ENCODE measurements at places on chromosomes 13 and 19. TPM values are rescaled to one million over a fixed set of nuclear protein-coding genes. Genes with fewer than 3 reads are reported as not detected.

POMP gene
- 172 TPM for total RNA-seq

TSHZ3 gene
- 9.9 TPM for total RNA-seq

CLEC17A gene
- not detected for total RNA-seq

PROSER3 gene
- 8.4 TPM for total RNA-seq

COX6B2 gene
- not detected for total RNA-seq

ZDHHC20 gene
- total RNA-seq = 138 TPM

FLT3LG gene
- 8.0 TPM for total RNA-seq

ZNF208 gene
- 0.98 TPM for total RNA-seq

SYT5 gene
- 0.10 TPM for total RNA-seq

ZNF527 gene
- 3.4 TPM for total RNA-seq

AMER2 gene
- not detected for total RNA-seq

INSL3 gene
- not detected for total RNA-seq

ZNF615 gene
- 16.6 TPM for total RNA-seq

FFAR2 gene
- total RNA-seq = not detected

SLC17A7 gene
- total RNA-seq = 0.84 TPM

DNA sequence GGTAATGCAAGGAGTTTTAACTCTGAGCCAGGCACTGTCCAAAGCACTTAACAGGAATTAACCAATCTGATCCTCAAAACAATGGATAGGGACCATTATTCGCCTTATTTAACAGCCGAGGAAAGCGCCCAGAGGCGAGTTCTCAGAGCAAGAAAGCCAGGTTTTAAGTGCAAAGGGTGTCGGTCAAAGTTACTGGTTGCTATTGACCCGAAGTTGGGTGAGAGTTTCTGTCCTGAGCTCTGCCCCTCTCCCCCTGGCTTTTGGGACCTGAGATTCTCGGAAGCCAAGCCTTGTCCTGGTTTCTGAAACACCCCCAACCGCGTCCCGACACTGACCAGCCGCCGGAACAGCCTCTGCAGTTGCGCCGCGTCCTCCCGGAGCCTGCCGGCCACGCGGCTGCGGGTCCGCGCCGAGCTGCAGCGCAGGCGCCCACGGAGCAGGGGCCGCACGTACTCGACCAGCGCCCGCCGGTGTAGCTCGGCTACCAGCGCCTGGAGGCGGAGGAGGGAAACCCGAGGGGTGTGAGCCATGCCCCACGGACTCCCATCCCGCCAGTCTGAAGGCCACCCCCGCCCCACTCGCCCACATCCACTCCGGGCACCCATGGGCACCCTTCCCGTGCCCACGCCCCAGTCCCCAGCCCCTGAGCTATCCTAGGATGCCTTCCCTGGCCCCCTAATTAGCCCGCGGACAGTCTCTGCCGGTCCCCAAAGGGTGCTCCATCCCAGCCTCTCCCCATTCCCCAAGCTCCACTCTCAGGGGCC is 27.8 kb downstream of the EXOC3L2 start:
- DNase-seq = no peak

- DNase-seq = no peak
These were observed 848 bp upstream of the NECTIN2 start for GRCh38 chr19:44845286-44845611.

GRCh38 chr13:49580980-49581680 is 4.2 kb downstream of the RCBTB1 start:
- DNase-seq = no peak

GRCh38 chr13:82298106-82298505 is 1584.2 kb downstream of the SLITRK1 start:
- DNase-seq = no peak

DNA sequence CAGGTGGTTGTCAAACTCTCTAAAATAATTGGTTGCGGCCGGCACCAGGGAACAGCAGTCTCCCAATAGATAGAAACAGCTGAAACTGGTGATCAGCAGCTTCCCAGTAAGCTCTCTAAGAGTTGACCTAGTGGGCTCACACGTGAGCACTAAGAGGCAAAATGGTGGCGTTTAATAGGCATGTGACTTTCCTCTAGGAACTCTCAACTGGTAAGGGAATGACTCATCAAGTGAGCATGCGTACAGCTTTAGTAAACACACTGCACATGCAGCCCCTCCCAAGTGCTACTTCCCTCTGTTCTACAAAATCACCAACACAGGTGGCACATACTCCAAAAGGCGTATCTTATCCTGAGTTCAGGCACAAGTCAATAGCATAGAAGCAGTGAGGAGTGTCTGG is 41.7 kb downstream of the TNFSF11 start:
- peak; percentile 52 for DNase-seq

- DNase-seq = no peak
These were observed 53.2 kb upstream of the LSM14A start for GRCh38 chr19:34118879-34119748.

DNA sequence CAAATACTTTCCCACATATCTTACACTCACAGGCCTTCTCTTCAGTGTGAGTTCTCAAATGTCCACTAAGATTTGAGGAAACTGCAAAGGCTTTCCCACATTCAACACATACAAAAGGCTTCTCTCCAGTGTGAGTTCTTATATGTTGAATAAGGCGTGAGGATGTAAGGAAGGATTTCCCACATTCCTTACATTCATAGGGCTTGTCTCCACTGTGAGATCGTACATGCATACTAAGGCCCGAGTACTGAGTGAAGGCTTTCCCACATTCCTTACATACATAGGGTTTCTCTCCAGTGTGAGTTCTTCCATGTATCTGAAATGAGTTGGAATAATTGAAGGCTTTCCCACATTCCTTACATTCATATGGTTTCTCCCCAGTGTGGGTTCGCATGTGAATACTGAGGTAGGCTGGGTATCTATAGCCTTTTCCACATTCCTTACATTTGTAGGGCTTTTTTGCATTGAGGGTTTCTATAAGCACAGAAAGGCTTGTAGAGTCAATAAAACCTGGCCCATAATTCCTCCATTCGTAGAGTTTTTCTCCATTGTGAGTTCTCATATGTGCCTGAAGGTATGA is 9.6 kb downstream of the ZNF426 start:
- peak; percentile 31 for DNase-seq

DNA sequence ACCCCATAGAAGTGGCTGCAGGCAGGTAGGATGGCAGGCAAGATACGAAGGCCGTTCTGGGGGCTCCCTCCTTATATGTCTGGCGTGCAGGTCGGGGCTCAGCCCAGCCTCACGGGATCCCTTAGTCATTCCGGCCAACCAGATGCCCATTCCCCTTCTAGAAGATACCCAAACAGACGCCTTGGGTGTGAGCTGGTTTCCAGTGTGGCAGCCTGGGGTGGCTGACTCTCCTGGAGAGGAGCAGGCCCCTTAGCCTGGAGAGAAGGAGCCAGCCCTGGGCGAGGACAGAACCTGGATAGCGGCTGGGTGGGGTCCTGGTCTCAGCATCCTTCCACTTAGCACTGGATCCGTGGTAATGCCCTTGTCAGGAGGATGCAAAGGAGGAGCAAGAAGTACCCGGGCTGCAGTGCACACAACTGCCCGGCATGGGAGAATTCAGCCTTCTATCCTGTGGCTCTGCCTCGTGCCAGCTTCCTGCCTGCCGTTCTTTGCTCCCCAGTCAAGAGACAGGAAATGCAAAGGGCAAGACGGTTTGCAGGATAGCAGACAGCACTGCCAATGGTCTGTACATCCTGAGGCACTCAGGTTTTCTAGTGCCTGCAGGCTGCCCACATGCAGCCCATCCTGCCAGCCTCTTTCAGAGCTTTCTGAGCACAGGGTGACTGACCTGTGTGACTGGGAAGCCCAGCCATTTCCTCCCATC is 56.7 kb upstream of the WASF3 start:
- DNase-seq = no peak

GRCh38 chr19:50836543-50837195 is 3.3 kb upstream of the KLK15 start:
- DNase-seq = no peak

GRCh38 chr13:59970847-59971246 is 192.9 kb downstream of the DIAPH3 start:
- DNase-seq = no peak

GRCh38 chr13:74476365-74476764 is 342.2 kb upstream of the KLF12 start:
- no peak for DNase-seq

DNA sequence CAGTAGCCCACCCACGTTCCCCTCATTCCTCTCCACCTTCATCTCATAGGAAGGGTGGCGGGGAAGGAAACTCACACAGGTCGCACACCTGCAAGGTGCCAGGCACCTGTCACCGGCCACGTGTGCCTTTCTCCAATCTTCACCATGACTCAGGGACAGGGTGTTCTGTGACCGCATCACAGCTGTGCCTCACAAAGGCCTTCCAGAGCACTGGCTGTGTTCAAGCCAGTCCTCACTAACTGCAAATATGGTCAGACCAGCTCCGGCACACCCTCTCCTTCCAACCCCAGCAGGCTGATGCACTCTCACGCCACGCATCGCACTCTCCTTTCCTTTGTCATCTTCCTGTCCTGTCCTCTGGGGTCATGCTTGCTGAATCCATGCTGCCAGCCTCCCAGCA is 415.9 kb downstream of the IRS2 start:
- no peak for DNase-seq

GRCh38 chr19:23403581-23404324 is 8.5 kb upstream of the ZNF91 start:
- no peak for DNase-seq

- no peak for DNase-seq
These were observed 110.5 kb downstream of the ENOX1 start for GRCh38 chr13:43676320-43676719.

DNA sequence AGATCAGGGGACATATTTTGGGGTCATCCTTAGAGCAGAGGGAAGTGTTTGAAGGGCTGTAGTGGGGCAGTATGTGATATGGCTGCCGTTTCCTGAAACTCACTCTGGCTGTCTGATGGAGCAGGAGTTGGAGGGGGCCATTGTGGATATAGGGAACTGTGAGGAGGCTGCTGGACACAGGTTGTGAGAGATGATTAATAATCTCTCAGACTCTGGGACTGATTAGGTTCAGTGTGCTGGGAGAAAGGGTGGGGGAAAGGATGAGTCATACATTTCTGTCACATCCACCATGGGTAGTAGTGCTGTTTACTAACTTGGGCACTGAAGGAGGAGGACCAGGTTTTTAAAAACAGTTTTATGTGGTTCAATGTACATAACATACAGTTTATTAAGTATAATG is 4.8 kb downstream of the B3GLCT start:
- peak; percentile 71 for DNase-seq

- DNase-seq = no peak
These were observed 62.0 kb downstream of the RFX2 start for GRCh38 chr19:6048348-6048747.

- peak; percentile 97 for DNase-seq
These were observed 339.0 kb downstream of the RFC3 start for GRCh38 chr13:34156841-34157365.

GRCh38 chr13:91368101-91368500 is 20.6 kb downstream of the MIR17HG start:
- no peak for DNase-seq

- DNase-seq = no peak
These were observed 3.6 kb downstream of the CD37 start for GRCh38 chr19:49338691-49339300.

DNA sequence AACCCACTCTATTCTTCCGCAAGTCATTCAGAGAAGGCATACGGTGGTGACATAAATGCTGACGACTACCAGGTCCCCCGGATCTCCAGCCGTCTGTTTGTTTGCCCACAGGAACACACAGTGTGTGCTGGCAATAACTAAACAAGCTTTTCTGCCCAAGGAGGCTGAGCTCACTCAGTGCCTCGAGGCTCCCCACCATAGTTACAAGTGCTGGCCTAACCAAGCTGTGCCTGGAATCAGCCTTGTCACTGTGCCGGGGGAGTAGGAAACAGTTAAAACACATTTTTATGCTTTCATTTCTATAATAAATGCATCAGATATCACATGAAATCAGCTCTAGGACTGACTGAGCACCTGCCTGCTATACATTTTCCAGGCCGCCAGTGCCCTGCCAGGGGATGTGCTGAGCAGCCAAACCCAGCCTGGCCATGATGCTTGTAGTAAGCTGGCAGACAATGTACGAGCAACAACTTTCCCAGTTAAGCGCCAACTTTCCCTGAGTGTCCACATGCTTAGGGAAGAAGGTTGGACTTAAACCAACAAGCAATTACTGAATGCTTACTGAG is 28.1 kb downstream of the BRD4 start:
- no peak for DNase-seq

GRCh38 chr13:58882516-58882915 is 1251.0 kb downstream of the PCDH17 start:
- DNase-seq = no peak

- no peak for DNase-seq
These were observed 13.3 kb downstream of the BCAM start for GRCh38 chr19:44822177-44822576.

DNA sequence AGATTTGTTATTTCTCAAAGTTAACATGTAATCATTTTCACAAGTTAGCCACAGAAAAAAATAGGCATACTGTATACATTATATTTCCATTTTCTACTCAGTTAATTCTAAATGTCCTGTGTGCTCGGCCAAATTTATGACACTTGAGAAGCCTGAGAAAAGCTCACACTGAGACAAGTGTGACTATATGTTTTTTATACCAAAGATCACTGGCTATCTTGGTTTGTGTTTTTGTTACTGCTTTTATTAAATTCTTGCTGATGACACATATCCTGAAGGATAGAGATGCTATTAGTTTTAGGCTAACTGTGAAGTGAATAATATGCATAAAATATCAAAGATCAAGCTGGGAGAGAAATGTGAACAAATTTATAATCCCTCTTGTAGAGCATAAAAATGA is 49.3 kb upstream of the IL17D start:
- no peak for DNase-seq

DNA sequence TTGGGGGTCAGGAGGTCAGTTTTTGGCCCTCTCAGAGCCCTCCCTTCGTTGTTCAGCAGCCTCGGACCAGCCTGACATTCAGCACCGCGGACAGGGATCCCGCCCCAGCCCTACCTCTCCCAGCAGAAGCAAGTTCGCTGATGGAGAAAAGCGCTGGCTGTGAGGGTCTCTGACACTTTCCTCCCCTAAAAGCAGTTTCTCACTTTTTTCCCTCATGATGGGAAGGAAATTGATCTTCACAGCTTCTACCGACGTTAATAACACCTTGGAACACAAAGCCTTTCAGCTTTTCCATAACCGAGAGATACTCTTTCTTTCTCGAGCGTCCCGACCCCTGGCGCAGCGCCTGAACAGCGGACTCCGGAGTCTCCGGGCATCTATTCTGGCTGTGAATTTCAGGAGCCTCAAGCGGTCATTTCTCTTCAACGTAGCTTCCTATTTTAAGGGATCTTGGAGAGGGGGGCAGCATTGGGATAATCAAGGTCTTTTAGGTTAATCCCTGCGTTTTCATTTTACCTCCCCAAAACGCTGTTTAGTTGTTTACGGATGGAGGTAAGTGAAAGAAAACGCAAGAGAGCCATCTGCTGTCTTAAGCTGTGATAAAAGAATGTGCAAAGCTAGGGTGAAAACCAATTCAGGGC is 467.2 kb downstream of the ITGBL1 start:
- DNase-seq = peak; percentile 11

DNA sequence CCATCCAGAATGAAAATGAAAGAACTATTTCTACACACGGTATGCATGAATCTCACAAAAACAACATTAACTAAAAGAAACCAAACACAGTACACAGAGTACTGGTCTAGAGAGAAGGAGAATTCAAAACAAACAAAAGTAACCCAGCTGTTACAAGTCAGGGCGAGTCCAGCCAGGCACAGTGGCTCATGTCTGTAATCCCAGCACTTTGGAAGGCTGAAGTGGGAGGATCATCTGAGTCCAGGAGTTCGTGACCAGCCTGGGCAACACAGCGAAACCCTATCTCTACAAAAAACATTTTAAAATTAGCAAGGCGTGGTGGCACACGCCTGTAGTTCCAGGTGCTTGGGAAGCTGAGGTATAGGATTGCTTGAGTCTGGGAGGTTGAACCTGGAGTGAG is 1.7 kb upstream of the PSMC4 start:
- DNase-seq = no peak
